ENCODE measurements at places on chromosomes 2 and 18. TPM values are rescaled to one million over a fixed set of nuclear protein-coding genes. Genes with fewer than 3 reads are reported as not detected.

GRCh38 chr2:238493880-238494572 lies 67.3 kb downstream of the ASB1 start:
- no peak overlapping the region for H3K4me3 ChIP-seq
- peak overlapping the region; percentile 69 for H3K27ac ChIP-seq
- peaks cover 22% of the 10 kb centered on the region for H3K4me1 ChIP-seq
- DNase-seq = peak; percentile 72

- no peaks in the 10 kb centered on the region for H3K27me3 ChIP-seq
- no peaks in the 10 kb centered on the region for H3K36me3 ChIP-seq
These were observed 48.2 kb upstream of the CCDC141 start for GRCh38 chr2:179098080-179098689.

The SPP2 gene
- not detected for total RNA-seq

GRCh38 chr2:152355409-152355831 lies 20.4 kb downstream of the FMNL2 start:
- no peaks in the 10 kb centered on the region for H3K27me3 ChIP-seq
- no peaks in the 10 kb centered on the region for H3K36me3 ChIP-seq
- H3K4me3 ChIP-seq = no peak overlapping the region
- no peaks in the 10 kb centered on the region for H3K4me1 ChIP-seq

DNA sequence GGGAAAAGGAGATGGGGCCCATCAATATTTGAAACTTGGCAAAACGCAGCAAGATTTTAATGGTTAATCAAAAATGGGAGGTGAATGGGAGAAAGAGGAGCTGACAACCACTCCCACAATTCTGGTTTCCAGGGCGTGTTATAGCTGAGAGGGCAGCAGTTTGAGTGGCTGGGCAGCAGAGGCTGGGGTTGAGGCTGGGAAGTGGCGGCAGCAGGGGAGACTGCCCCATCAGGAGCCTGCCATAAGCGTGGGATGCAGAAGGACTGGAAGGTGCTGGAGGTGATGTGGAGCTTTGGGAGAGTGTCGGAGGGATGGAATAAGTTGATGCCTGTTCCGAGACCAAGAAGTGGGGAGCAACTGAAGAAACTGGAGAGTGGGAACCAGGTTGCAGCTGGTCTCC lies 48.9 kb upstream of the SH3RF3 start:
- no peak overlapping the region for H3K4me3 ChIP-seq
- H3K36me3 ChIP-seq = no peaks in the 10 kb centered on the region
- peaks cover 7% of the 10 kb centered on the region for H3K4me1 ChIP-seq
- H3K27me3 ChIP-seq = no peaks in the 10 kb centered on the region
- H3K27ac ChIP-seq = no peak overlapping the region

DNA sequence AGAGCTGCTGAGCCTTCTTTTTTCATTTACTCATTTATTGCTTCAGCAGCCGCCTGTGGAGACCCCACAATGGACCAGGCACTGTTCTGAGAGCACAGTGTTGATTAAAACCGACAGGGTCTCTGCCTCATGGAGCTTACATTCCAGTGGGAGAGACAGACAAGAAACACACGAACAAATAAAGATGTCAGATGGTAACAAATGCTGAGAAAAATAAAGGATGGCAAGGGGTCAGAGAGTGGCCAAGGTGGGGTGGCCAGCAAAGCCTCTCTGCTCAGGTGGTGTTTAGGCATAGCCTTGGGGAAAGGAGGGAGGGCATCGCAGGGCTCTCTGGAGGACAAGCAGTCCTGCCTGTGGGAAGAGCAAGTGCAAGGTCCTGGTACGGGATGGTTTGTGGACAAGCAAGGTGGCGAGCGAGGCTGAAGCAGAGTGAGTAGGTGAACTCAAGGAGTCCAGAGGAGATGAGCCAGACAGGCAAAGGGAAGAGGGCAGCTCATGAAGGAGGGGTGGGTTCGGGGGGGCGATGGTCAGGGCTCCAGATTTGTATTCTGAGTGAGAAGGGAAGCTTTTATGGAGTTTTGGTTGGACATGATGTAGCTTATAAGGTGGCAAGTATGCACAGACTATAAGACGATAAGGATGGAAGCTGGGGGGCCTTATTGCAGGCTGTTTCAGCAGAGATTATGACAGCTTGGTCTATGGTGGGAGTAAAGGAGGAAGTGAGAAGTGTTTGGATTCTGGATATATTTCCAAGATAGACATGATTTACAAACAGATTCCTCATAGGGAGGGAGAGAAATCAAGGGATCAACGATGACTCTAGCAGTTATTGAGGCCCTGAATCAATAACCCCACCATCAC lies 8.8 kb upstream of the ITGB6 start:
- no peak overlapping the region for H3K27ac ChIP-seq
- H3K4me1 ChIP-seq = peaks cover 29% of the 10 kb centered on the region
- H3K4me3 ChIP-seq = no peak overlapping the region
- DNase-seq = no peak
- H3K36me3 ChIP-seq = no peaks in the 10 kb centered on the region

The PLEKHH2 gene
- 0.64 TPM for total RNA-seq

The CKAP2L gene
- 49.2 TPM for total RNA-seq

DNA sequence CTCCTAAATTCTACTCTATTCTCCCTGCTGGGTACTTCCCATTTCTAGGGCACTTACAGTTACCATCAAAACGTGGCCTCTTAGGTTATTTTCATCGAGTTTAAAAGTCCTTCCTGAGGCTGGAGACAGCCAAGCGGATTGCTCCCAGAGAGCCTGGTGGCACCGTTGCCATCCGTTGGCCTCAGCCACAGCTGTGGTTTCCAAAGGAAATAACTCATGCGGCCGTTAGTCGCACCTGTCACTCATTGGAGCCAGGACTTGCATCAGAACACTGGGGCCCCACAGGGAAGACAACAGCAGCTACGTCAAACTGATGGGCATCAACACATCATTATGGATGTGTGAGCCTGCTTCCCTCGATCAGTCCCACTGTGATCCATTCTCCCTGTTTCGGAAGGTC lies 453.4 kb downstream of the BCL11A start:
- DNase-seq = no peak
- no peak overlapping the region for H3K4me3 ChIP-seq
- H3K27me3 ChIP-seq = peaks cover 5% of the 10 kb centered on the region
- no peak overlapping the region for H3K27ac ChIP-seq

The CREG2 gene
- total RNA-seq = not detected

The SLC8A1 gene
- 0.60 TPM for total RNA-seq

- H3K27ac ChIP-seq = no peak overlapping the region
- H3K4me3 ChIP-seq = no peak overlapping the region
- H3K4me1 ChIP-seq = peaks cover 7% of the 10 kb centered on the region
- peaks cover 11% of the 10 kb centered on the region for H3K27me3 ChIP-seq
These were observed 2.3 kb upstream of the CTIF start for GRCh38 chr18:48536516-48536915.

DNA sequence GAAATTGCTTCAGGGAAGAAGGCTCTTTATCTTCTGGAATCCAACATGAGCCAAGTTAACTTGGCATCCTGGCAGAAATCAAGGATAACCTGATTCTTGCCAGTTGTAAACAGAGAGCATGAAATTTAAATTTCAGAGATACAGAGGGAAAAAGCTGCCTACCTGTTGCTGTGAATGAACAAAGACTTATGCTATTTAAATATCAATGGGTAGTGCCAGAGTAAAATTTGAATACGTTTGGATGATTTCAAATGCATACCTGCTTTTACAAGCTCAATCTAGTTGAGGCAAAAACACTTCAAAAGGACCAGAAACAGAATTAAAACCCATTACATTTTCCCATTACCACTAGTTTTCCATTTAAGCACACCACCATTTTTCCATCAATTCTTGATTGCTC lies 60.9 kb downstream of the CHST9 start:
- no peaks in the 10 kb centered on the region for H3K27me3 ChIP-seq
- H3K27ac ChIP-seq = no peak overlapping the region
- no peaks in the 10 kb centered on the region for H3K4me1 ChIP-seq
- no peak for DNase-seq
- H3K36me3 ChIP-seq = no peaks in the 10 kb centered on the region

- H3K27ac ChIP-seq = no peak overlapping the region
- no peak overlapping the region for H3K4me3 ChIP-seq
- DNase-seq = no peak
- H3K36me3 ChIP-seq = no peaks in the 10 kb centered on the region
These were observed 53.8 kb upstream of the TMEM87B start for GRCh38 chr2:112001136-112001715.

The EFR3B gene
- total RNA-seq = 0.42 TPM

- no peaks in the 10 kb centered on the region for H3K4me1 ChIP-seq
- H3K4me3 ChIP-seq = no peak overlapping the region
- no peak for DNase-seq
- H3K27me3 ChIP-seq = no peaks in the 10 kb centered on the region
These were observed 168.5 kb upstream of the ZSWIM2 start for GRCh38 chr2:187017438-187017837.

The CCDC68 gene
- not detected for total RNA-seq

GRCh38 chr2:6667326-6667725 lies 198.4 kb downstream of the CMPK2 start:
- no peak for DNase-seq
- peaks cover 3% of the 10 kb centered on the region for H3K27me3 ChIP-seq
- H3K36me3 ChIP-seq = no peaks in the 10 kb centered on the region
- no peak overlapping the region for H3K27ac ChIP-seq
- no peaks in the 10 kb centered on the region for H3K4me1 ChIP-seq
- H3K4me3 ChIP-seq = no peak overlapping the region

The PIAS2 gene
- 23.4 TPM for total RNA-seq

DNA sequence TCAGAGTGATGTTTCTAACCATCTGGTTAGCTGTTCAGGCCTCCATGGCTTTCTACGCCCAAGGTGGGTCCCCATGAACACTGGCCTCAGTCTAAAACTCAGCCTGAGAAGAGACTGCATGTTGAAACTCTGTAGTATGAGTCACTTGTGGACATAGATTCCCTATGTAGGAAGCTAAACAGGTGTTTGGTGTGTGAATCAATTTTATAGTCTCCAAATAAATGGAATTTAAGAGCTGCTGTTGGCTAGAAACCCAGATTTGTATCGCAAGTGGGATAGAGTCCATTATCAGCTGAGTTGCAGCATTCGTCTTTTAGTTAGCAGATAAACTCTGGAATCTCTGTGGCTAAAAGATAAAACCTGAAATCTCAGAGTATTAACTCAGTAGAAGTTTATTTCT lies 131.4 kb downstream of the KCNS3 start:
- no peak overlapping the region for H3K4me3 ChIP-seq
- no peak for DNase-seq
- no peaks in the 10 kb centered on the region for H3K4me1 ChIP-seq
- no peaks in the 10 kb centered on the region for H3K27me3 ChIP-seq
- H3K36me3 ChIP-seq = no peaks in the 10 kb centered on the region

The TXNDC2 gene
- total RNA-seq = not detected

DNA sequence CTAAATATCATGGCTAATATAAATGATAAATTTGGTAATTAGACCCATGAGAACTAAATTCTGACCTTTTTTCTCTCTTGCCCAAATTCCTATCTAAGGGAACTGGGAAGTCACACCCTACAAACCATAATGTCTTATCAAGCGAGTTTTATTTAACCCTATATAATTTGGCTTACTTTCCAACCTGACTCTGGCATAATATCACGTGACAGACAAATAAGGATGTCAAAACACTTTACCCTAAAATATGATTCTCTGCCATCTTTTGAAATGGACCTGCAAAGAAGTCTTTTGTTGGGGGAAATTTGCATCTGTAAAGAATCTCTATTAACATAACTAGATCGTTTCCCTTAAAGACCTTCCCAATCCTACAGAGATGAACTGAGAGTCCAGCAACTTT lies 1823.5 kb upstream of the LRRTM1 start:
- H3K4me1 ChIP-seq = no peaks in the 10 kb centered on the region
- no peak for DNase-seq
- no peaks in the 10 kb centered on the region for H3K27me3 ChIP-seq
- no peaks in the 10 kb centered on the region for H3K36me3 ChIP-seq
- H3K4me3 ChIP-seq = no peak overlapping the region
- no peak overlapping the region for H3K27ac ChIP-seq

The PIKFYVE gene
- 20.2 TPM for total RNA-seq

DNA sequence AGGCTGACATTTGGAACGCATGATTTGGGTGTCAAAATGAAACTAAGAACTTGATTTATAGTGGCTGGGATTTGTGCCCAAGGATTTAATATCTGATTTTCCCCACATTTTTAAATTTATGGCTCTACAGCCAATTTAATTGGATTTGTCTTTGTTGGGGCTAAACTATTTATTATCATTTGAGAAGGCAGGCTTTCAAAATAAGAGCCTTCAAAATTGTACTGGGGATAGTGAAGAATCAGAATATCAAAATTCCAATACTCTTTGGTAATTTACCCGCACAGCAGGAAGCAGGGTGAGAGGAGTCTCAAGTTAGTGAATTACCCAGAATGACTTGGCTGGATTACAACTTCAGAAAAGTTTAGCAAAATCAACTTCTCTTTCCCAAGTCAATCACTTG lies 278.1 kb downstream of the LRATD1 start:
- H3K4me1 ChIP-seq = no peaks in the 10 kb centered on the region
- DNase-seq = no peak
- no peaks in the 10 kb centered on the region for H3K27me3 ChIP-seq
- H3K4me3 ChIP-seq = no peak overlapping the region
- H3K36me3 ChIP-seq = no peaks in the 10 kb centered on the region

Measured in activated naive CD4-positive, alpha-beta T cell treated with anti-CD3 and anti-CD28 coated beads for 36 hours (primary cell).